ENCODE measurements at places on chromosomes 7 and 10.

- no peak for DNase-seq
Measured at GRCh38 chr10:30431435-30431911, 2.5 kb upstream of the MAP3K8 start.

- no peak for DNase-seq
Measured at GRCh38 chr7:106720641-106721040, 59.7 kb upstream of the CCDC71L start.

DNA sequence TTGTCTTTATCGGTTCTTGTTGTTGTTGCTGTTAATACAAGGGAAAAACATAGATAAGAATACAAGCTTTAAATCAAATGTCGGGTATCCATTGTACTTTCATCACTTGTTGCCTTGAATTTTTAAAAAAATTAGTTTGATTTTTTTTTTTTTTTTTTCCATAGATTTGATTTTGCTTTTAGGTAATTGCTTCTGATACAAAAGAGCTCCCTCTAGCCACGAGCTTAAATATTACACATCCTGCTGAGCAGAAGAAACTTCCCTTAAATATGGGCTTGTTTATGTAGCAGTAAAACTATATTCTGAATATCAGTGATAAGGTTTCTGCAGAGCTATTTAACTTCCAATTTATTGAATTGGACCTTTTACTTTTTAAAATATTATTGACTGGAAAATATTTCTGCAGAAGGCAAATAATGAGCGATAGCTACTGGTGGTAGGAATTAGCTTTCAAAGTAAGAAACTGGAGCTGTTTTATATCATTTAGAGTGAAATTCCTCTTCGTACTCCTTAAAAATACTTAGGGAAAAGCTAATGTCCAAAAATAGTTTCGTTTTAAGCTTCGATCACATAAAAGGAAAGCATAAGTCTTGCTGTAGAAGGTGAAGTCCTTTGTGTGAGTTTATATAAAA, 216.9 kb downstream of the POLR1F start:
- DNase-seq: peak; percentile 49

GRCh38 chr7:36967387-36967786, 243.1 kb upstream of the AOAH start:
- DNase-seq: peak; percentile 57

GRCh38 chr10:98417481-98417959, 2.5 kb upstream of the PYROXD2 start:
- DNase-seq: no peak

GRCh38 chr7:120307991-120308545, 35.1 kb downstream of the KCND2 start:
- DNase-seq: no peak

DNA sequence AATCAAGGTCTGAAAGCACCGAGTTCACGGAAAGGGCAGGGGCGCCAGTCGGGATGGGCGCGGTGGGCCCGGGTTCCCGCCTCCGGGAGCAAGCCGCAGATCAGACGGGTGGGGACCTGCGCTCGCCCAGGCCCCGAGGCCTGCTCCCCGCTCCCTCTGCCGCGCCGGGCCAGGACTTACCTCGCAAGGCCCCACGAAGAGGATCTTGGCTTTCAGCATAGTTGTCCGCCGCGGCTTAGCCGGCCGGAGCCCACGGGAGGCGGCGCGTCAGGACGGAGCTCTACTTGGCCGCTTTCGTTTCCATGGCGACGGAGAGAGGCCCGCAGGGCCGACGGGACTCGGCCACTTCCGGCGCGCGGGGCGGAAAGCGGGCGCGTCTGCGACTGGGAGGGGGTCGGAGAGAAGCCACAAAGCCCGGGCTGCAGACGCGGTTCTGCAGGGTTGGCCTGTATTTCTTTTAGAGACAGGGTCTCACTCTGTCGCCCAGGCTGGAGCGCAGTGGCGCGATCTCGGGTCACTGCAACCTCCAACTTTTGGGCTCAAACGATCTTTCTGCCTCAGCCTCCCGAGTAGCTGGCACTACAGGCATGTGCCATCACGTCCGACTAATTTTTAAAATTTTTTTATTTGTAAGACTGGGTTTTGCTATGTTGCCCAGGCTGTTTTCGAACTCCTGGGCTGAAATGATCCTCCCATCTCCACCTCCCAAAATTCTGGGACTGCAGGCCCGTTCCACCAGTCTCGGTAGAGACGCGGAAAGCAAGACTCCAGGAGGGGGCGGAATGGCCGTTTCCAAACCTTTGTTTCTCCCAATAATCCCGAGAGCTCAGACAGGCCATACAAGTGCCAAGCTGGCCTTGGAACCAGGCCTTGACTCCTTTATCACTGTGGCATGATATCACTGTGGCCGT, at the start of gene IFT22:
TSS of gene IFT22 (minus strand) at position 322 of the 911 bp plus-strand sequence. CDS start at position 219, 103 bp downstream.
- peak; percentile 84 for DNase-seq

GRCh38 chr10:61211468-61211867, 241.7 kb downstream of the TMEM26 start:
- DNase-seq: no peak

GRCh38 chr10:132461103-132461682, 64.2 kb downstream of the PWWP2B start:
- DNase-seq: no peak

Measured in HFFc6 (cell line).